ENCODE measurements at places on chromosomes 5 and 9.

GRCh38 chr5:2109566-2109965 is 226.8 kb upstream of the IRX4 start:
- DNase-seq: no peak

DNA sequence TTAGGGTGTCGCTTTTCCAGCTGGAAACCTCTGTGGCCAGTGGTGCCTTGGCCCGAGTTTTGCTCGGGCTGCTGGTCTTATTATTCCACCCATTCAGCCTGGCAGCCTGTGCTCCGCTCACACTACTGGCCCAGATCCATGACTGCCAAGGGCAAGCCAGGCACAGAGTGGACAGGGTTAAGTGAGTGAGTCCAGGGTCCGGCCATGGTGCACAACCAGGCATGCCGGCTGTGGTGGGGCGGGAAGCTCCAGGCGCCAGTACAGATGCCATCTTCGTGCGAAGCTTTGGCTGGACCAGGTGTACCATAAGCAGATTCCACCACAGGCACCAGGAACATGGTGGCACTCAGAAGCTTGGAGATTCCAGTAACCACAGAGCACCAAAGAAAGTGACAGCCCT is 580.2 kb upstream of the FAM174A start:
- DNase-seq: no peak

- DNase-seq: no peak
Measured at GRCh38 chr5:173796721-173797495, 91.2 kb upstream of the CPEB4 start.

DNA sequence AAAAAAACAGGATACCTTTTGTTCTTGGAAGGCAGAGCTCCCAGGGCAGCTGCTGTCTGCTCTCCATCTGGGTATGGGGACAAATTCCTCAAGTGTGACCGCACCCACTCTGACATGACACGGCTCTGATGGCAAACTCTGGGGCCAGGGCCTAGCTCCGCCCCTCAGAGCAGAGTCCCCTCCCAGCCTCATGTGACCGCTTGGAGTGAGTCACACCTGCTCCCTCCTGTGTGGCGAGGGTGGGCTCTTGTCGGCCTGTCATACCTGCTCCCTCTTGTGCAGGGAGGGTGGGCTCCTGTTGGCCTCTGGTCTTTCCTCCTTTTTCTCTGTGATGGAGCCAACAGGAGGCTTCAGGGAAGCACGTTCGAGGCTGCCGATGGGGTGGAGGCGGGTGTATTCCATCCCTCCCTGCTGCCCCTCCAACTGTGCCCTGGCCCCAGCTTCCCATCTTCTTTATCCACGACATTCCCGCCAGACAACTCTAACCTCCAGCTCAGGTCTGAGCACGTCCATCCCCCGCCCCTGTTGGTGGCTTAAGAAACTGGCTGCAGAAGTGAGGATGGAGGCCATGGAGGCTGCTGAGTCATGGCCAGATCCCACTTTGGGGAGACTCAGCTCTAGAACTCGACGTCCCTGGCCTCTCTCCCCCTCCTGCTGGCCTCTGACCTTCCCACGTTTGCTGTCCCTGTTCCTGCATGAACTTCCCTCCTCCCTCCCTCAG is 65.3 kb downstream of the OLFM1 start:
- DNase-seq: no peak

GRCh38 chr9:129726322-129727160 is 26.3 kb downstream of the PTGES start:
- DNase-seq: peak; percentile 94

DNA sequence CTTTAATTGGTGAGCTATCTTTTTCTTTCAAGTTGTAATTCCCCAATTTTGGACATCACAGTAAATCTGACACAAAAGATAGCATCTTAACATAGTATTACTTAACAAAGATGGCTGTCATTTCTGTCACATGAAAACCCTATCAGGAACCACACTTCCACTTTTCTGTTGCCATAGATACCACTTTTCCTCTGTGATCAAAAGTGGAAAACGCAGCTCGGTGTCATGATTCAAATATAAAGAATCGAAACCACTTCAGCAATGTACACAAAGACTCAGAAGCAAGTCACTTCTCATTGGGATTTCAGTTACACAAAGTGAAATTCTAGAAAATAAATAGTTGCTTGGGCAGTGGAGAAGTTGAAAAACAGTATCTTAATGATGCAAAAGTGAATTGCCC is 524.9 kb upstream of the ITGA1 start:
- no peak for DNase-seq

- no peak for DNase-seq
Measured at GRCh38 chr5:17037751-17038150, 101.7 kb upstream of the MYO10 start.

DNA sequence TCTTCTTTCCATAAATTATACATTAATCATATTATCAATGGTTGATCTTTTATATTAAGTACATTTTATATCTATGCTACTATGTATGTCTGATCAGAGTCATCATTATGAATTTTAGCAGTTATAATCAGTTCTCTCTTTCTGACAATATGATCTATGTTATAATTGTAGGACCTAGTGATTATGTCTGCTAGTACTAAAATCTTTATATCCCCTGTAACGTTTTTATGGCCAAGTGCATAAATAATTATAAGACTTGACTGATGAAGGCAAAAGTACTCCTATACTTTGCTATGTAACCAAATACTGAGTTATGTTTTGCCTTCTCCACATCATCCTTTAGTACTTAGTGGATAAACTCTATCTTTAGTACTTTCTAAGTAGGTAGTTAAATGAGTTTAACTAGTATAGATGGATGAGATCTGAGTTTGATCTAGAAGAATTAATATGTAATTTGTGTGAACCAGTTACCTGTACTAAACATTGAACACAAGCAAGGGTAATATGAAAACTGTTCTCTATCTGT is 75.4 kb downstream of the SLF1 start:
- no peak for DNase-seq

DNA sequence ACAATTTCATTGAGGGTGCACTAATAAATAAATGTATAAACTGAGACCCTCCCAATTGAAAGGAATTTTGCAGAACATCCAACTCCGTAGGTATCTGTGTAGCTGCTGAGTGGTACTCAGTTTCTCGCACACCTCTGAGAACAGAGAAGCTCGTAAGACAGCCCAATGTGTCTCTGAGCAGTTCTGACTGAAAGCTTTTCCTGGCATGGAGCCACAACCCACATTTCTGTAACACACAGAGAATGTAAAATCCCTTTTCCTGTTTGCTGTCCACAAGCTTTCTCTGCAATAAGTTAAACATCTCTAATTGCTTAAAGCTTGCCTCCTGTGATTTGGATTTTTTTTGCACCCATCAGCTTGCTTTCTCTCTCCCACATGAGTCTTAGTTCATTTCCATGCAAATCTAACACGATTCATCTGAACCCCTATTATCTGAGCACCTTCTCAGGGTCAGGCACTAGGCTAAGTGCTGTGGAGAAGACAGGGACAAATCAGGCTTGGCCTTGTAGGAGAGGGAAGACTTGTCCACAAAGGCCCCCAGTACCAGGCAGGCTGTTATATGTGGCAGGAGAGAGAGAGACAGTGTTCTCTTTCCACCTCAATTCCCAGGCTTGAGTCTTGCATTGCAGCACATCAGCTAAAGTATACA is 44.2 kb upstream of the COL15A1 start:
- peak; percentile 94 for DNase-seq

GRCh38 chr5:125012727-125013451 is 266.4 kb upstream of the ZNF608 start:
- DNase-seq: no peak

DNA sequence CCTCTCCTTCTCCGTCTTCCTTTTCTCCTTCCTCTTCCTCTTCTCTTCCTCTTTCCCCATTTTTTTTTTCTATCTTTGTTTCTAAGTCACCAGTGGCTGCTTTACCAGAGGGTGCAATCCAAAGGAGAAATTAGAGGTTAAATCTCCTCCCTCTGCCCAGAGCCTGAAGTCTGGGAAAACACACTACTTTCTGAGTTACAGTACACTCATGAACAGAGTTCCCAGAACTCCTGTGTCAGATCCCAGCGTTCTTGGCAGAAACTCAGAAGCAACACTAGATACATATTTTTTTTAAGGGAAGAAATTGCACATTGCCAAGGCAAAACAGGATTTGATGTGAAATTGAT is 189.0 kb downstream of the SNCAIP start:
- DNase-seq: peak; percentile 45

DNA sequence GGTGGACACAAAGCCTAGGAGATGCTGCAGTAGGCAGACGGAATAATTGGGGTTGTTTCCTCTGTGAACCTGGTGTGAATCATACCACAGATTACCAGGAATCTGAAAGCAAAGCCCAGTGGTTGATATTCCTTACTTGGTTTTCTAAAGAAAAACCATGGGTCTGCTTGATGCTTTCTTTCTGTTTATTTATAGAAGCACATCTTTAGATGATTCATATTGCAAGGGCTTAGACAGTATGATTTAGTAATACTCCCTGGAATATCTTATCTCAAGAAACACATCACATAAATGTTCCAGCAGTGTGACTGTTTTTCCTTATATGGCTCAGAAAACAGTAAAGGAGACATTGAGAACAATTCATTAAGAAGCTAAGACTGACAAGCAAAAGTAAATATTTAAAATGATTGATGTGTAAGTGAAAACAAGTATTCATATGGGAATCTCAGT is 623.3 kb downstream of the RAB3C start:
- peak; percentile 85 for DNase-seq

DNA sequence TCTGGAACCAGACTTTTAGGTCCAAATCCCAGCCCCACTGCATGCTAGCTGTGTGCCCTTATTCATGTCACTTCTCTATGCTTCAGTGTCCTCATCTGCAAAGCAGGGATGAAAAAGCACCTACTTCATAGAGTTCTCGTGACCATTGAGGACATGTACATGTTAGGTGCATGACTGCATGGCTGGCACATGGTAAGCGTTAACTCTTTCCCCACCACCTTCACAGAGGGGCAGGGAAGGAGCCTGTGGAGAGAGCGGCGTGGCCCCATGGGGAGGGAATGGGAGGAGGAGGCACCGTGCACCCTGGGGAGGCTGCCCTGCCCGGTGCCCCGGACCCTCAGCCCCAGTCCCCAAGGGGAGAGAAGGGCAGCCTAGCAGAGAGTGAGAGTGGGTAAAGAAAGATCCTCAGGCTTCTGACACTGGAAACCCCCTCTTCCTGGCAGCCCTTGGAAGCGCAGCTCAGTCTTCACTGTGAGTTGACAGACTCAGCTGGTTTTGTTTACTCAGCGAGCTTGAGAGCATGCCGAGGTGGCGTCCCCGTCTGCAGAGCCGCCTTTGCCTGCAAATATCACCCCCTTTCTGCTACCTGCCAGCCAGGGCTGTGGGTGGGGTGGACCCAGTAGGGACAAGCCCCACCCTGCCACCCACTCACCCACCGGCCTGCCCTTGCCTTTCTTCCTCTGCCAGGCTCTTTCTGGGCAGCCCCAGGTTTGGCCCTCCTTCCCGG is 10.6 kb upstream of the ANGPTL2 start:
- DNase-seq: peak; percentile 57

- DNase-seq: peak; percentile 73
Measured at GRCh38 chr9:34430843-34431437, 27.4 kb downstream of the FAM219A start.

DNA sequence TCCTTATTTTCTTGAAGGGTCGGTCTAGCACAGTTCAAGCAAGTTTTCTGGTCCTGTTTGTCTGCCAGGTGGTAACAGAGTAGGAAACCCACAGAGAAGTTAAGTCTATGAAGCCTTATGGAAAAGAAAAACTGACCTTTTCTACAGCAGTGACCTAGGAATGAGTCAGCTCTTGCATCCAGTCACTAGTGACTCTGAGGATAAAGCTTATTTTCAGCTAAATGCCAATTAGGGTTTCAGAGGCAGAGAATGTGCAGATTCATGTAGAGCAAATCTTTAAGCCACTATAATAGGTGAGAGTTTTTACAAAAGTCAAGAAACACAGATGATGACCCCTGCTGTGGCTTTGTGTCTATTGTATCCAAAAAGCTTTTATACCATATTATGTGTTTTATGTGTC is 100.7 kb downstream of the CWC27 start:
- peak; percentile 43 for DNase-seq

- DNase-seq: no peak
Measured at GRCh38 chr9:72346333-72346732, 18.7 kb downstream of the ZFAND5 start.

- DNase-seq: no peak
Measured at GRCh38 chr5:151244206-151244605, 8.8 kb upstream of the GM2A start.

- peak; percentile 76 for DNase-seq
Measured at GRCh38 chr5:109823597-109823996, 133.9 kb downstream of the MAN2A1 start.

- DNase-seq: peak; percentile 98
Measured at GRCh38 chr9:108671794-108672193, 184.0 kb downstream of the ACTL7B start.

- no peak for DNase-seq
Measured at GRCh38 chr9:116774421-116775180, 87.5 kb downstream of the TRIM32 start.

GRCh38 chr5:2515180-2515764 is 236.2 kb downstream of the IRX2 start:
- DNase-seq: no peak

- no peak for DNase-seq
Measured at GRCh38 chr9:122060481-122060880, 32.6 kb downstream of the TTLL11 start.

All from fibroblast of skin of scalp (primary cell).